ENCODE measurements at places on chromosomes 4 and X.
A peak's percentile ranks its signal among the peaks of the same experiment; 100 is the strongest.

DNA sequence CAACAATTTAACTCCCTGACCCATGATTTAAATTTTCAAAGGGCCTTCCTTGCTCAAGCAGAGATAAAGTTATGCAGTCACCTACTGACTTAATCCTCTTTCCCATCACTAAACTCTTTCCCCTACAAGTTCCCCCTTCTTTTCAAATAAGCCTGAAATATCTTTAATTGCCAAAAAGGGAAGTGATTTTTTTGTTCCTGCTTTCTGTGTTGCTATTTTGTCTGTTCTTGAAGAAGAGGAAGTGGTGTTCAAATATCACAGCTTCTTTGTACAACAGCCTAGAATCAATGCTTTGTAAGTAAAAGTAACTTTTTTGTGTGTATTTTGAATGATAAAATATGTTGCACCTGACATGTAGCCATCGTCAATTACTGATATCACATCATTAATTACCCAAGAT lies 595.9 kb downstream of the CENPC start:
- H3K4me1 ChIP-seq = no peaks in the 10 kb centered on the region
- no peaks in the 10 kb centered on the region for H3K36me3 ChIP-seq
- no peak overlapping the region for H3K27ac ChIP-seq
- no peak for DNase-seq
- H3K4me3 ChIP-seq = no peak overlapping the region

GRCh38 chrX:77936299-77936698 lies 25.8 kb downstream of the ATP7A start:
- no peaks in the 10 kb centered on the region for H3K27me3 ChIP-seq
- H3K4me1 ChIP-seq = peaks cover 2% of the 10 kb centered on the region
- H3K36me3 ChIP-seq = no peaks in the 10 kb centered on the region
- H3K27ac ChIP-seq = no peak overlapping the region
- no peak for DNase-seq
- H3K4me3 ChIP-seq = no peak overlapping the region

DNA sequence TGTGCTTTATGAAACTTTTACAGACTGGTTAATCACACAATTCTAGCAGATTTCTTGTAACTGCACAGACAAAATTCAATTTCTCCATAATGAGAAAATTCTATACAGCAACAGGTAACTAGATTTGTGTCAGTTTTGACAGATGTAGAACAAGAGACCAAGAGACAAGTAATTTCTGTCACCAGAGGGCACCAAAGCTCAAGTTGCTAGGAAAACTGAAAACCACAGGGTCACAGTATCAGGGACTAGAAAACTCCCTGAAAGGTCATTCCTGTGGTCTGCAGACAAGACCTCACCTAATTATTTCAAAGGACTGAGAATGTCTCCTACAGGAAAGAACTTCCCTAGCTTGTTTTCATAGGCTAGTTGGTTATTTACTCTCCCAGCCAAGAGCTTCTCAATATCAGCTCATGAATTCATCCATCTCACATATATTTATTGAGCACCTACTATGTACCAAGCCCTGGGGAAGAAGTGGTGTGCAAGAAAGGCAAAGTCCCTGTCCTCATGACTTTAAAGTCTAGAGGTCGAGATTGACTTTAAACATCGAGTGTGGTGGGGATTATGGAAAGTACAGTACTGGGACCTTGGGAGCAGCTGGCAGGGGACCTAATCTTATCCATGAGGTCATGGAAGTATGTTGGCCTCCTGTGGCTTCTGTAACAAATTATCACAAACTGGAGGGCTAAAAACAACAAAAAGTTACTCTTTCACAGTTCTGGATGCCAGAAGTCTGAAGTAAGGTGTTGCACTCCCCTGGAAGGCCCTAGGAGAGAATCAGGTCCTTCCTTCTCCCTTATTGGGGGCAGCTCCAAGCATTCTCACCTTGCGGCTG lies 47.8 kb upstream of the SETD7 start:
- no peak overlapping the region for H3K4me3 ChIP-seq
- H3K4me1 ChIP-seq = no peaks in the 10 kb centered on the region
- H3K27ac ChIP-seq = no peak overlapping the region
- no peak for DNase-seq
- no peaks in the 10 kb centered on the region for H3K27me3 ChIP-seq

DNA sequence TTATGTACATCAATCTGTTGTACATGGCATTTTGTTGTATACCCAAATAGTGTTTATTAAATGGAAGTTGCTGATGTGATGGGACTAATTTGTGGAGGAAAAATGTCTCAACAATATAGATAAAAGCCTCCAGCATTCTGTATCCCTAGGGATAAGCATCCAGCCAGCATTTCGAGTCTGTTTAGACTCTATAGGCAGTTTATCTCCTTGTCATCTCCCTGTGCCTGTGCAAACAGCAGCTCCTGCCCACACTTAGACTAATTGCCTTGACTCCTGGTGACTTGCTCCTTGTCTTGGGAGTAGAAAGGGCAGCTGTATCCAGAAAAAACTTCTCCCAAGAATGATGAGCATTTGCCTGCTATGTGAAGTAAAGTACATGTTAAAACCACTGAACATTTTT lies 83.8 kb downstream of the DOCK11 start:
- no peak for DNase-seq
- no peaks in the 10 kb centered on the region for H3K36me3 ChIP-seq
- H3K4me1 ChIP-seq = no peaks in the 10 kb centered on the region

DNA sequence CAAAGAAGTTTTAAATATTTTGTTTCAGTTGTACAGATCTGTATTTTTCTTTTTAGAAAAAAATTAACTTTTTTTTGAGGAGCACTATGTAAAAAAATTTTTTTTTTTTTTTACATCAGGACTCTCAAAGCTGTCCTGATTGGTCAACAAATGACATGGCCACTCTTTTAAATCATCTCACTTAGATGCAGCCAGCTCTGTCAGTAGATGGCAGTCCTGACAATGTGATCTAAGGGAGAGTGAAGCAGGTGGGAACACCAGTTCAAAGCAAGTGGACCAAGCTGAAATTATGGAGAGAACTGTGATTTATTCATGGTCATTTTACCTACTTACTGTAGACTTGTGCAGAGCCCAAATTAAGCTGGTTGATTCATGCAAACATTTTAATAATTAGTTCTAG lies 174.7 kb upstream of the GPRIN3 start:
- H3K36me3 ChIP-seq = no peaks in the 10 kb centered on the region
- H3K27me3 ChIP-seq = no peaks in the 10 kb centered on the region
- DNase-seq = no peak
- no peaks in the 10 kb centered on the region for H3K4me1 ChIP-seq
- no peak overlapping the region for H3K4me3 ChIP-seq
- H3K27ac ChIP-seq = no peak overlapping the region

DNA sequence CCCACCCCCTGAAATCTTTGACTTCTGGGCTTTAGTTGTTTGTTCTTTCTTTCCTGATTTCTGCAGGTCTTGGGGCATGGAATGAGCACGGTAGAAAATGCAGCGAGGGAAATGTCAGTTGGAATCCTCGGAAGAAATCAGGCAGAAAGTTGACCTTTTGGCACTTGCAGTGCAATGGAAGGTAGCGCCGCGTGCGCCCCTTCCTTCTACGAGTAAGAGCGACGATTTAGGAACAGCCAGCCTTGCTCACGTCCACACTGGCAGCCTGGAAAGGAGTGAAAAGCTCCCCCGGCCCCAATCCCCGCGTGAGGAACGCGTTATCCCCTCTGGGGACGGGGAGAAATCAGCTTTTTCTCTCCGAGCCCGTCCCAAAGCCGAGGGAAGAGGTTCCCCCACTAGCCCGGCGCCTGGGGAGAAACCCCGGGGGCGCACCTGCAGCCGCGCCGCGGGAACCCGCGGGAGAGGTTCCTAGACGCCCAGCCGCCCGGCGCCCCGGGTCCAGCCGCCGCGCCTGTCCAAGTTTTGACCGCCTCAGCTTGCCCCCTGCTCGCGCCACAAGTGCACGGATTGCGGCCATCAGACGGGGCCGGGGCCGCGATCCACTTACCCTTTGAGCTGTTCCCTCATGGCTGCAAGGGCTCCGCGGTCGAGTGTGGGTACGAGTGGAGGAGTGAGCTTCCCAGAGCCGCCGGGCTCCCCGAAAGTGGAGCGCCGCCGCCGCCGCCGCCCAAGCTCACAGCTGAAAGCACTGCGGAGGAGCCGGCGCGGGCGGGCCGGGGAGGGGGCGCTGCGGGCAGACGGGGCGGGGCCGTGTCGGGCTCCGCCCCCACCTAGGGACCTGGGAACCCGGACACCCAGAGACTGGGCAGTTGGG lies 194.6 kb upstream of the FTHL17 start:
- DNase-seq = peak; percentile 55
- H3K27ac ChIP-seq = peak overlapping the region; percentile 32
- H3K4me3 ChIP-seq = peak overlapping the region; percentile 37
- H3K4me1 ChIP-seq = no peaks in the 10 kb centered on the region
- H3K27me3 ChIP-seq = no peaks in the 10 kb centered on the region

DNA sequence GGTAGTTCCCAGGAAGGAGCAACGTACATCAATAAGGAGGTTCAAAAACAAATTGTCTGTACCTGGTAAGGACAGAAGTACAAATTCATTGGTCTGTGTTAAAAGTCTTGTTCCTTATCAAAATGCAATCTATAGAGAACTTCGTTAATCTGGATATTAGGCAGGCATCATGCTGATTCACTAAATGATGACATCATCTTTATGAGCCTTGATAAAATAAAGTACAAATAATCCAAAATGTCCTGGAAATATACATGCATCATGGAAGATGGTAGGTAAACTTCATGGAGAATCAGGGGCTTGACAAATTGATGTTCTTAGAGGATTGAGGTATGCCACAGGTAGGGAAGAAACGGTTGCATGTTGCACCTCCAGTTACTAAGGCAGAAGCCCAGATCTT lies 433.9 kb downstream of the TRIML1 start:
- H3K4me1 ChIP-seq = no peaks in the 10 kb centered on the region
- no peak overlapping the region for H3K4me3 ChIP-seq
- DNase-seq = no peak
- no peaks in the 10 kb centered on the region for H3K27me3 ChIP-seq
- H3K27ac ChIP-seq = no peak overlapping the region
- H3K36me3 ChIP-seq = no peaks in the 10 kb centered on the region

GRCh38 chrX:34365471-34365870 lies 233.4 kb upstream of the FAM47A start:
- DNase-seq = no peak
- no peak overlapping the region for H3K27ac ChIP-seq
- H3K4me1 ChIP-seq = no peaks in the 10 kb centered on the region
- no peak overlapping the region for H3K4me3 ChIP-seq
- no peaks in the 10 kb centered on the region for H3K36me3 ChIP-seq

DNA sequence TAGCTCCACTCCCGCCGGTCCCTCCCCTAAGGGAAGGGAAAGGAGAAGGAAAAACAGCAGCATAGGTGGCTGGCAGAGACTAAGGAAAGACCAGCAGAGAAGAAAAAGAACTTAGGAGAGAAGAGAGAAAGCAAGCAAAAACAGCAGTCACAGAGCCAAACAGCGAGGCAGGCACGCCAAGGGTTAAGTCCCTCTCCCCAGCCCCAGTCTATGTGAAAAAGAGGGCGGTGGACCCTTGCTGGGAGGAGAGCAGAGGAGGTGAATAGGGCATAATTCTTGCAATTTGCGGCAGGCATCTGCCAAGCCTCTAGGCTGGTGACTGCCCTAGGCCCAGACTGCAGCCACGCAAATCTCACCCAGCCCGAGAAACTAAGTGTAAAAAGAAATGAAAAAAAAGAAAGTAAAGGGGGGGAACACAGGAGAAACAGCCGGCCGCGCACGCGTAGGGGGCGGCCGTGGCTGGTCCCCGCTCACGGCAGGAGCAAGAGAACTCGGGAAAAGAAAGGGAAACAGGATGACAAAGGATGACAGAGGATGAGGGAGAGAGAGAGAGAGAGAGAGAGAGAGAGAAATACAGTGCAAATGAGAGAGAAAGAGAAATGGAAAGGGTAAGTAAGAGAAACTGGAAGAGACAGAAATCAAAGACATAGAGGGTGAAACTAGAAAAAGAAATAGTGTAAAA lies 48.6 kb downstream of the MAGEA9 start:
- no peaks in the 10 kb centered on the region for H3K27me3 ChIP-seq
- H3K36me3 ChIP-seq = no peaks in the 10 kb centered on the region
- no peak overlapping the region for H3K27ac ChIP-seq
- peak overlapping the region; percentile 69 for H3K4me3 ChIP-seq
- DNase-seq = no peak

DNA sequence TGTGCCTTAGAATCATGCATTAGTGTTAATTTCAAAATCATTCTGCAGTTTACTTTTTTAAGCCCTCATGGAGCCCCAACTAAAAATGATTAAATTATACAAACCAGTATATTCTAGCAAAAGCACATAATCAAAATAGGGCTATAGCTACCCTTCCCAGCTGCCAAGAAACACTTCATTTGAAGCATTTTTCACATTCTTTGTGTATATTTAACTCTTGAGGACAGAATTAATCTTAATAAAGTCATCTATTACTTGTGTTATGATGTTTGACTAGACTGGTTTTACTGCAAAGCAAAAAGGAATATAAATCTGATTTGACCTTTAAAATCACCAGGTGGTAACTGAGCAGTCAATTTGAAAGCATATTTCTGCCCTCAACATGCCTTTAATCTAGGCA lies 145.1 kb downstream of the PRDM5 start:
- no peak overlapping the region for H3K27ac ChIP-seq
- H3K36me3 ChIP-seq = no peaks in the 10 kb centered on the region

DNA sequence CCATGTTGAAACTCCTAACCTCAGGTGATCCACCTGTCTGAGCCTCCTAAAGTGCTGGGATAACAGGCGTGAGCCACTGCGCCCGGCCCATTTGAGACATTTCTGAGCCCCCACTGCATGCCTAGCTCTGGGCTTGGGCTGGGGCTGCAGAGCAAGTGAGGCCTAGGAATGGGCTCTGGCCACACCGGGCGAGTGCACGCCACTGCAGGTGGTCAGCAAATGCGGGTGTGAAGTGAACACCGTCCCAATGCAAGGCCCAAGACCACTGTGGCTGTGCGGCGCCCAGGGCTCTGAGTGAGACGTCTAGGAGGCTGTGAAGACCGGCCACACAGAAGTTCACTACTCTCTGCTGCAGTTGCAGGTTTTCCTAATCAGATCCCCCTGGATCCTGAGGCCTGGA lies 9.5 kb downstream of the SH3TC1 start:
- no peaks in the 10 kb centered on the region for H3K4me1 ChIP-seq
- no peaks in the 10 kb centered on the region for H3K36me3 ChIP-seq
- H3K27ac ChIP-seq = no peak overlapping the region
- no peak for DNase-seq
- no peaks in the 10 kb centered on the region for H3K27me3 ChIP-seq

DNA sequence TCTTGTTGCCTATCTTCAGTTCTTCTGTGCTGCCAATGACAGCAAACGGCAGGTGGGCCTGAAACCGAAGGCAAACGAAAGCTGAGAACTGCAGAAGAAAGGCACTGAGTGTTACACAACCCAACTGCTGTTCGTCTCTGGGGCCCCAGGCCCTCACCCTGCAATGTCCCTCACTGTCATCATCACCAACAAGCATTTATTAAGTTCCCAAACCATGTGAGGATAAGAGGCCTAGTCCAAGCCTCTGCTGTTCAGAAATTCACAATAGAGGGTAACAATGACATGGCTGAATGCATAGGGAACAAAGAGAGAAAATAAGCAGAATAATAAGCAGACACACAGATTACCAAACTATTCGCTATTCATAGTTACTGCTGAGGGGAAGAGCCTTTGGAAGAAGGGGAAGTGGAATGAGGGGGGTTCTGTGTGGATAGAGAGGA lies 34.5 kb upstream of the NKRF start:
- DNase-seq = no peak
- no peaks in the 10 kb centered on the region for H3K4me1 ChIP-seq
- no peaks in the 10 kb centered on the region for H3K27me3 ChIP-seq
- no peak overlapping the region for H3K4me3 ChIP-seq
- H3K36me3 ChIP-seq = no peaks in the 10 kb centered on the region
- no peak overlapping the region for H3K27ac ChIP-seq
